MCF 10A (cell line): ENCODE measurements at places on chromosomes 4 and X. TPM values are rescaled to one million over a fixed set of nuclear protein-coding genes. Genes with fewer than 3 reads are reported as not detected.
A peak's percentile ranks its signal among the peaks of the same experiment; 100 is the strongest.

DNA sequence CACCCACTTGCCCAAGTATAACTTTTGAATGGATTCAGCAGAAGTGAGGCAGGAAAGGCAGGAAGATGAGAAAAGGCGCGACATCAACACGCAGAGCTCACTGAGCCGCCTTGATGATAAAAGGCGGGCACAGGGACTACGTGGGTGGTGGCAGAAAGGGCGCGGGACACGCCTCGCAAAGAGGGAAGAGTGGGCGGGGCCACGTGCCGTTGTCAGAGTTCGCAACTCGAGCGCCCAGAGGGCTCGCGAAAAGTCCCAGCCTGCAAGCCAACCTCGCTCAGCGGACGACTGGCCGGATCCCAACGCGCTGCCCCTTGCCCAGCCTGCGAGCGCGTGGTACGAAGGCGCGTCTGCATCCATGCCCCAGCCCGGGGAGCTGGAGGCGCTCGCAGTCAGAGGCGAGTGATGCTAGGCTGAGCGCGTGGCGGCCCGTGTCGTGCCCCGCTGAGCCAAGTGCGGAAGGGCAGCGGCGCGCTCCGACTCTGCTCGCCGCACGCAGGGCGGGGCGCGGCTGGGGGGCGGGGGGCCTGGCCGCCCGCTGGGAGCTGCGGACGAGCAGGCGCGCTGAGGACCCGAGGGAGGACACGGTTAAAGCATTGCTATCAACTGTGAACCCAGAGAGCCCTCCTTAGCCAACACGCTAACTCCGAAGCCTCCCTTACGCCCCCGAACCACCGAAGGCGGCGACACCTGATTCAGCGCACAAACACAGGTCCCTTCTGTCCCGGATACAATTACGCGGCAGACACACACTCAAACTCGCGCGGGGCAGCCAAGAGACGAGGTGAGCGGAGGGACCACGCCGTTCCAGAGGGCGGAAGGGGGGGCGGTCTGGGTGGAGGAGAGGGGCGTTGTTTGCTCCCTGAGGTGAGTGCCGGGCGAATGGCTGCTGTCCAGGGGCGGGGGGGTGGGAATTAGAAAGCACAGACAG is at the start of gene UGT8:
Gene UGT8 (plus strand): TSS at position 617 of the 931 bp plus-strand sequence. CDS start 24,074 bp downstream, outside the sequence.
- peak; percentile 84 for DNase-seq

- no peak for DNase-seq
Observed at GRCh38 chr4:101556842-101557241, 209.5 kb upstream of the PPP3CA start.

DNA sequence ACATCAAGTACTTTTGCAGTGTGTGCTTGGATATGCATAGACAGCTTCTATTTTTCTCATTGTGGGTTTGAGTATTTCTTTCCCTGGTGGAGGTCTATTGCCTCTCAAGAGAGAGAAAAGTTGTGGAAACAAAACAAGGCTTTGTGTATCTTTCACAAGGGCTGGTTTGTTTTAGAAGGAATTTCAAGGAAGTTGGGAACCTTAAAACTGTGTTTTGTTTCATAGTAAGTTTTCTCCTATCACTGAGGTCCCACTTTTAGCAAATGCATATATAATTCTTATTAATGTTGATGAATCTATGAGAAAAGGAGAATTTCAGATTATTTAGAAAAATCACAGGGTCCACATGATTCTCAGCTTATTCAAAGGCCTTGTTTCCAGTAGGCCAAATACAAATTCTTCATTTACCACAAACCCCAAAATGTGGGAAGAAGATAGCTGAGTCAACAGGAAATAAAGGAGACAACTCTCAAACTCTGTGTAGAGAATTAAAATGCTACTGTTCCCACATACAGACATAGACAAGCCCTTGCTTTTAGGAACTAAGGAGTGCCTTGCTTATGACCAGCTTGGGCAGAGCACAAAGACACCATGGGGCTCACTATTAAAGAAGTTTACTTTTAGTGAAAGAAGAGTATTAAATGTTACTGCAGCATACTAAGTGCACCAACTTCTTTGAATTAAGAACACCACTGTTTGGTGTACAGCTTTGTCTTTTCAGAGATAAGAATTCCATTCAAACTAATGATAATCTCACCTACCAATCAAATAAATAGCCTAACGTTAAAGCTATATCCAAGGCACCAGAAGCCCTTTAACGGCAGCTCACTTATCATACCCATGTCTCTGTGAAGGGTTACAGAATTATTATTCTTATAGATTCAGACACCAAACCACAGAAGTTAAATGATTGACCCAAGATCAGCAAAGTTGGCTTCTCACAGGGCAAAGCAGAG is 177.4 kb upstream of the LEF1 start:
- DNase-seq = peak; percentile 18

Gene CCNG2
- total RNA-seq = 23.5 and 28.5 TPM in 2 replicates

Gene RHOXF1
- not detected in 2 replicates for total RNA-seq

- no peak for DNase-seq
Observed at GRCh38 chrX:66191563-66191962, 27.5 kb downstream of the HEPH start.

GRCh38 chrX:109847257-109848187 is 114.5 kb upstream of the ACSL4 start:
- peak; percentile 90 for DNase-seq

Gene BEND2
- not detected in 2 replicates for total RNA-seq

DNA sequence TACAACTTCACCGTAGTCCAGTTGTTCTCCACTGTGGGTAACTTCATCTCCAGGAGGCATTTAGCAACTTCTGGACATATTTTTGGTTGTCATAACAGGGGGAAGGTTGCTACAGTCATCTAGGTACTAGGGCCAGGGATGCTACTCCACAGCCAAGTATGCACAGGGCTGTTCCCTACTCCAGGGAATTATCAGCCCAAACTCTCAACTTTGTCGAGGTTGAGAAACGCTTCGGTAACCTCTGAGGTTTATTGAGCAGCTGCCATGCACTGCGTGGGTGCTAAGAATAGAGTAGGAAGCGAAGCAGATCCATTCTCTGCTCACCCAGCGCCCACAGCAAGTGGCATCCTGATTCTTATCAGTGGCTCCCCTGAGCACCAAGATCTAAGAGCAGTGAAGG is 8.2 kb downstream of the FGFBP1 start:
- no peak for DNase-seq

Gene TIGD2
- total RNA-seq = 15.1 and 15.5 TPM in 2 replicates

Gene NDP
- not detected in 2 replicates for total RNA-seq

DNA sequence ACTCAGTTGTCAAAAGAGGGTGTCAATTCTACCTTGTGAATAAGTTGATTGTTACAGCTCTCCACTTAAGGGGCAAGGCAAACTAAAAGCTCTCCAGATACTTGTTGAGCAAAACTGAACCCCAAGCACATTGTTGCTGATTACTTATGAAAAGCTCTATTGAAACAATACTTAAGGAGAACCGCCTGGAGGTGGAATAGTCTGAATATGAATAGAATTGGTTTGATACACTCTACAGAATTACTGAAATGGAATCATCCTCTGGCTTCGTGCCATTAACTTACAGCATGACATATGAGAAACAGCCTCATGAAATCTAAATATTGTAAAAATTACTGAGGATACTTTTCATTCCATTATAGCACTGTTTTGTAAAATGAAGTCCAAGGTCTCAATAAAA is 127.0 kb upstream of the SH3RF1 start:
- peak; percentile 44 for DNase-seq

DNA sequence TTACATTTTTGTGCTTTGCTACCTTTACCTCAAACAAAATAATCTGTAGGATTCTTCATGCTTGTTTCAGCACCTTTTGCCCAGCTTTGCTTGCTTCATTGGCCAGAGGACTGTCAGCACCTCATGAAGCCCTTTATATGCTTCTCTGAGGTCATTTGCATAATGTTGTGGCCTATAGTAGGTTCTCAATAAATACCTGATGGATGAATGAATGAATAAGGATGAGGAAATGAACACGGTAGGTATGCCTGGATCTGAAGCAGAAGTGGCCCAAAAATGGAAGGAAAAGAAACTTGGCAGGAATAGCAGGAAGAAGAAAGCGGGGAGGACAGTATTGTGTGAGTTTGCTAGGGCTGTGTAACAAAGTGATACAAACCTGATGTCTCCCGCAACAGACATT is 7.9 kb downstream of the GRK4 start:
- no peak for DNase-seq

DNA sequence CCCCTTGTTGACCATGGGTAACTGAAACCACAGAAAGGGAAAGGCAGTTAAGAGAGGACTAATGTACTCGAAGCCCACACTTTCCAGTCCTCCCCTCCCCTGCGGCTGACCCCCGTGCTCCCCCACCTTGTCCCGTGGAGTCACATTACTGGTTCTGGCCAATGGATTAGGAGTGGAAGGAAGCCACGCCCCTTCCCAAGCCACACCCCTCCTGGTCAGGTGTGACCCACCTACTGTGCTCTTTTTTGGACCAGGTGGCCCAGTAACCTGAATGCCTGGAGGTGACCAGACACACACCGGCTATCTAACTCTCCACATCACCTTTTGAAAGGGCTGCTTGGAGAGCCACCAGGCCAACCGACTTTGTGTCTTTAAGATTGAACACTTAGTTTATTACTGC is 109.3 kb upstream of the MSX1 start:
- DNase-seq = no peak

- DNase-seq = peak; percentile 37
Observed at GRCh38 chr4:74540193-74540592, 95.3 kb downstream of the AREG start.

DNA sequence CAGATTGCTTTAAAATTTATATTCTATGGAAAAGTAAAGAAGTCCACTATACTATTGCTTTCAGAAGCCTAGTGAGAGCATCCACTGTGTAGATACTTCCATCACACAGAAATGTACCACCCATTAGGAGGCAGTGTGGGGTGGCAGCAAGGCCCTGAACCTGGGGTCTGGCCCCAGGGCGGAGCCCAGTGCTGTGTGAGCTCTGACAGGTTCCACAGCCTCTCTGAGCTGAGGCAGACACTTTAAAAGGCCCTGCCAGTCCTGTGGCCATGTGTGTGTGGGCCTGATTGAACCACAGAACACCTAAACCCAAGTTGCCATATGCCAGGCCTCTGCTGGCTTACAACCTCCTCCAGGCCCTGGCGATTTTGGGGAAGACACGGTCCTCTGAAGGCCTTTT is 49.2 kb downstream of the PHKA2 start:
- DNase-seq = no peak

DNA sequence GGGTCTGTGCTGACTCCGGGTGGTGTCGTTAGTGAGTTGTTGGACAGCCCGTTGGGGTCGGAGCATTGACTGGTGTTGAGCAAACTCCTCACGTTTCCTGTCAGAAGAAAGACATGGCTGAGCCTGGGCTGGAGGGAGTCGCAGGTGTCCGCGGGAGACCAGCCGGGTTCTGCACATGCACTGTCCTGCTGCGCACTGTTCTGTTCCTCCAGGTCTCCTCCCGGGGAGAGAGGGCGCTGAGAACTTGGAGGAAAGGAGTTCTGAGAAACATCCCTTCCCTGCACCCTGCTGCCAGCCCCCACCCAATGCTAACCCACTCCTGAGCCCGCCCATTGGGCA is 1.1 kb downstream of the ZNF141 start:
- DNase-seq = no peak

DNA sequence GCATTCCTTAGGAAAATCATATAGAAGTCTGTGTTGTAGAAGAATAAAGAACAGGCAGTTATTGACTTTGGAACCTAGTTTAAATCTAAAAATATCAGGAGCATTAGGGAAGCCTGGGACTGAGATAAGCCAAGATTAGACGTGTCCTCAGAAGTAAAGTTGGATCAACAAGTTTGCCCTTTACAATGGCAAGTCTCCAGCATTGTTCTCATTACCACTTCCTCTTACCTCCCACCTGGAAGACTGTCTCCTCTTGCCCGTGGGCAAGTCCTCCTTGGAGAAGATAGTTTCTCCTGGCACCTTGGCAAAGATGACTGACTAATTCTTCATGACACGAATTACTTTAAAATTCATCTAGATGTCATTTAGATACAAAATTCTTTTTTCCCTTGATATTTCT is 37.8 kb downstream of the CNKSR2 start:
- DNase-seq = peak; percentile 42
